Fibroblast of upper back skin (primary cell): ENCODE measurements at places on chromosomes 12 and 14.

DNA sequence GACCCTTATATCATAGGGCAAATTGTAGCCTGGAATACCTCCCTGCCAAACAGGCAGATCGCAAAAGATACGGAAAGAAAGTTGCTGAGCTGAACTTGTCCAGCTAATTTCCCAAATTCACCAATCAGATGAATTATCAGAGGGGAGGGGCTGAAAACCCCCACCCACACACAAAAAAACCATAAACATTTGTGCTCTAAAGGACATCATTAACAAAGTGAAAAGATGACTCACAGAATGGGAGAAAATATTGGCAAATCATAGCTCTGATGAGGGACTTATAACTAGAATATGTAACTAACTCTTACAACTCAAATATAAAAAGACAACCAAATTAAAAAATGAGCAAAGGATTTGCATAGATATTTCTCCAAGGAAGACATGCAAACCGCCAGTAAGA is 36.3 kb downstream of the PTHLH start:
- DNase-seq = no peak

DNA sequence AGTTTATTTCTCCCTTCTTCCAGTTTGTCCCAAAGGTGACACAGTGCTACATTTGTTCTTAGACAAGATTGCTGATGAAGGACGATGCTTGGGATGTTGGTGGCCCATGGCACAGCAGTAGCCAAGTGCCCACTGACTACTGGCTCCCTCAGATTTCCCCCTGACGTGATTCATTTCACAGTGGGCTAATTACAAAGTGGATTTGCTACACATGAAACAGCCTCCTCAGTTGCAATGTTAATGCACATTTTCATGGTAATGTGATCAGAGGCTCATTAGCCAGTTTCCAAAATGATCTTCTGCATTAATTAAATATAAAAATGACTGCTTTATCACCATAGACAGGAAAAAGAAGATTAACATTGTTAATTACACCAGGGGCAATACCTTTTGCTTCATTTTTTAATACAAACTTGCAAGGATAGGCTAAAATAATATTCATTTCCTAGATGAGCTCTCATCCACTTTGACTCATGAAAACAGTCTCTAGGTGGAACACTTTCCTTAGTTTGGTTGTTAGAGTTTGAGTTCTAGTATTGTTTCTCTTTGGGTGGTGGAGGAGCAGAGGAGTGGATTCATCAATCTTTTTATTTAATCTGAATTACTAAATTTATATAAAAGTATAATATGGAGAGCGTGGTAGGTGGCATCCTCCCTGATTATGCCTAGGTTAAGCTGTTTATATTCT is 250.9 kb downstream of the PDZRN4 start:
- no peak for DNase-seq

DNA sequence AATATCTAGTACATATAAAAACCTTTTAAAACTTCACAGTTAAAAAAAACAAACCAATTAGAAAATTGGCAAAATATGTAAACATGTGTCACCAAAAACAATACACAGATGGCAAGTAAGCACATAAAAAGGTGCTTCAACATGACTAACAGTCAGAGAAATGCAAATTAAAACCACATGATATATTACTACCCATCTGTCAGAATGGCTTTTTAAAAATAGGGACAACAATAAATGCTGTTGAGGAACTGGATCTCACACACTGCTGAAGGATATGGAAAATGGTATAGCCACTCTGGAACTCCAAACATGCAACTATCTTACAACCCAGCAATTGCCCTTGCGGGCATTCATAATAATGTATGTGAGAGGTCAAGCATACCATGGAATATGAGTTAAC is 1153.6 kb downstream of the FLRT2 start:
- DNase-seq = peak; percentile 1

DNA sequence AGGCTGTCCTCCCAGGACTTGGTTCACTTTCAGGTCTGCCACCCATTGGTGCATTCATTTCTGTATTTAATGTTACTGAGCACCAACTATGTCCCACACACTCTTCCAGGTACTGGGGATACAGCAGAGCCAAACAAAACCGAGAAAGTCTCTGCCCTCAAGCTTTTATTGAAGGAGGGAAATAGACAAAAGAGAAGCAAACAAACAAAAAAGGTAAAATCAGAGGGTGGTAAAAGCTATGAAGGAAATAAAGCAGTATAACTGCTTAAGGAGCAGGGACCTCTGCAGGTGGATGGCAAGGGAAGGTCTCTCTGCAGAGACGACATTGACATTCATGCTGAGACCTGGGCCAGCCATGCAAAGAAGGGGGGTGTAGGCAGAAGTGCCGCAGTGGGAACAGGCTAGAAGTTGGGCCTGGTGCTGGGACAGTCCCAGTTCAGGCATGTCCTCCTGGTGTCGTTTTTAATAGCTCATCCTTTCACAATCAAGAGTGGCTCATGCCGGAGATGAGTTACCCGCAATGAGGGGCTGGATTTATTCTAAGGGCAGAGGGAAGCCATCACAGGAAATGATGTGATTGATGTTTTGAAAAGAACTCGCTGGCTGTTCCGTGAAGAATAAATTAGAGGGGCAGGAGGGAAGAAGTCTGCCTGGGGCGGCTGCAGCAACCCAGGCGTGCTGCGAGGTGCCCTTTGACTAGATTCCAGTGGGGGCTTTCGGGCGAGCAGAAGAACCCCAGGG is 72.8 kb downstream of the IRF2BPL start:
- peak; percentile 63 for DNase-seq

- no peak for DNase-seq
These were observed 64.5 kb downstream of the CAND1 start for GRCh38 chr12:67333649-67334048.

- DNase-seq = no peak
These were observed 2.6 kb upstream of the ANKLE2 start for GRCh38 chr12:132764231-132764630.

DNA sequence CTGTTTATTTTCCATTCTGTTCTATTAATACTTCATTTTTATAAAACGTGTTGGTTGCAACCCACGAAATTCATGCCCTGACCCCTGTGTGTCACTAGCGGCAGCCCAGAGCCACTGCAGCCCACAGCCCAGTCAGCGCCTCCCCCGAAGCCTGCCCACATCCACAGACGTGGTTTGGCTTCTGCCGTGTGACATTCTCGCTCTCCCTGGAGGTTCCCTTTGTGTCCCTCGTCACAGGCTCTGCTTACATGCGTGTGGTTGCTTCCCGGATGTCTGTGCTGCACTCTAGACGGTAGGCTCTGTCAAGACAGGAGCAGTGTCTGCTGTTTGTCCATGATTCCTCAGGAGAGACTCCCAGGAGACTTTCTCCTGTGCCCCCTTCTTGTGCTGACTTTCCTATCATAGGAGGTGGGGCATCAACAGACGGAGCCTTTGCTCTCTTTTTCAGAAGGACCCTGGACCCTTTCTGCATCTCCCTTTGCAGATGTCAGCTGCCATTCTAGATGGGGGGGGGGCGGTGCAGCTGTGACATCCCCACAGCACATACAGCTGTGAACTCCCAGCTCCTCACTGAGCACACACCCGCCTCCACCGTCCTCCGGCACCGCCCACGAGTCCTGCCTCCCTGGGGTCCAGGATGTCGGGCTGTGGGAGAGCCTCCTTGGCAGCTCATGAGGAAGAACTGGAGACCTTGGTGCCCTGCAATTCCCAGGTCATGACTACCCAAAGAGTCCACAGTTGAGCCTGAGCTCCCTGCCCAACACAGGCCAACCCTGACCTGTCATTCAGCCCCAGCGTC is 36.8 kb upstream of the PIWIL1 start:
- DNase-seq = no peak

DNA sequence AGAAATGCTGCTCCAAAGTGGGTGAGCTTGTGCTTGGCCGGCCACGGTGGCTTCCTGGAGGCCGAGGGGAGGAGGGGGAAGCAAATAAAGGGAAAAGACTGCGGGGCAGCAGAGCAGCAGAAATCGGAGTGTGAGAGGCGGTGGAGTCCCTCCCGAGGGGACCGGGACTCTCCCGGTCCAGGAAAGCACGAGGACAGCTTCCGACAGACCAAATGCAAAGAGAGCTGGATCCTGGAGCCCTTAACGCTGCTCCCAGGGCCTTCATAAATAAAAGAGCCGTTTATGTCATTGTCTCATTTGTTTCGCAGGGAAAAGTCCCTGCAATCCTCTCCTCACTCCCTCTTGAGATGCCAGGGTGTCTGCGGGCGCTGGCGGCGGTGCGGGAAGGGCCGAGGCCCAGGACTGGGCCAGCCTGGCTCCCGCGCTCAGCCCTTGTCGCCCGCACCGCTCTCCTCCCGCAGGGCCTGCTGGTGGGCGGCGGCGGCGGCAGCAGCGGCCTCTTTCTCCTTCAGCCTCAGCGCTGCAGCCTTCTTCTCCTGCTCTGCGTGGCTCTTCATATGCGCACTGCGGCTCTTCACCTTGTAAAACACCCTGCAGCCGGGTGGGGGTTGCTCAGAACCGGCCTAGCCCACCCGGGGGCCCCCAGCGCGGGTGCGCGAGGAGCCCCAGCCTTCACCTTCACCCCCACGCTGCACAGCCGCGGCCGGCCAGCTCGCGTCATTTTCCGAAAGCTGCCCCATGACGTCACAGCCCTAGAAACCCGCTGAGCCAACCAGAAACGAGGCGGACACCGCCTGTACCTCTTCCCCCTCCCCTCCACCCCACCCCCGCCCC is 4.5 kb upstream of the PNMA1 start:
- no peak for DNase-seq

DNA sequence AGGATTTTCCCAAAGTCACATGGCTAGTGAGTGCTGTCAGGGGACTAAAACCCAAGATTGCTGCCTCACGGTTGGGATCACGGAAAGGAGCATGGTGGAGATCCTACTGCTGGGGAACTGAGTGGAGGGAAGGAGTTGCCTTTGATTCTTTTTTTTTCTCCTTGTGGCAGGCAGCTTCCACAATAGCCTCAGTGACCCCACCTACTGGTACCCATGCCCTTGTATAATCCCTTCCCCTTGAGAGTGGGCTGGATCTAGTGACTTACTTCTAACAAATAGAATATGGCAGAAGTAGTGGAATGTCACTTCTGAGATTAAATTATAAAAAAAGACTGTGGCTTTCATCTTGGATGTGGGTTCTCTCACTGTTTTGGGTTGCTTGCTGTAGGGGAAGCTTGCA is 135.7 kb downstream of the DICER1 start:
- no peak for DNase-seq

GRCh38 chr14:90355540-90356518 is 24.1 kb upstream of the NRDE2 start:
- no peak for DNase-seq

DNA sequence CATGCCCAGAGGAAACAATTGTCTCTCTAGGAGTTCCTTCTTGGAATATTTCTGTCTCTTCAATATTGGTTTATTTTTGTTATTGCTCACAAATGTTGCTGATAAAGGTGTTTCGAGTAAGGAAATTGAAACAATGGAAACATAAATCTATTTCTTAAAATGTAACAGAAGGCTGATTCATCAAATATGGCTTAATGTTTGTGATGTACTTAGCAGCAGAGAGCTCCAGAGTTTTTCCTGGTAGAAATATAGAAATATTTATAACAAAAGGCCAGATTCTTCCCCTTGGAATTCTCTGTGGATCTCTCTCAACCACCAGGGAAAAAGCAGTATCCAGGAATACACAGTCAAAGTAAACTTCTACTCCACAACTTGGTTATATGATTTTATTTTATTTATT is 149.2 kb upstream of the LRIG3 start:
- no peak for DNase-seq

DNA sequence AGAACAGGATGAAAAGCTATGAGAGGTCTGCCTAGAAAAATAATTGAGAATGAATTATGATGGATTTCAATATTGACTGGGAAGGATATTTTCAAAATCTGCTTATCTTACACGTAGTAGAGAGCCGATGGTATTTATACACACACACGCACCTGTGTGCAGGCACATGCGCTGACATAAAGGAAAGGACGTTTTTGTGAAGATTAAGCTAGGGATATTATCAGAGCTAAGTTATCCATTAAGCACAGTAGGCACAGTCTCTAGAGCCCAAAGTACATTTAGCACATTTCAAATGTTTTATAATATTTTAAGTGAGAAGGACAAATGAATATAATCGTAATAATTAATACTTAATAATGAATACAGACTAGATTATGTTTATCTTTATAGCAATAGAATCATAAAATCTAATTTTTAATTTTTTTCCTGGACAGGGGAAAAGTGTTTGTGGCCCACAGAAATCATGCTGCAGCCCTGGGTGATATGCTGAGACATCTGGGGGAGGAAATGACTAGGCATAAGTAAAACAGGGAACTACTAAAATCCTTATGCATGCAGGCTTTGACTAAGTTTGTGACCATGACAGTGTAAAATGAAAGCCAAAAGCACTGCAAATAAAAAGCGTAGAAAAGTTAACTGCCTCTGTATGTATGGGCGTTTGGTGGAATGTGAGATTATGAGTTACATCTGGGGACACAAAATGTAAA is 146.1 kb downstream of the KITLG start:
- DNase-seq = peak; percentile 46

GRCh38 chr14:92585981-92586937 is 72.7 kb downstream of the RIN3 start:
- DNase-seq = peak; percentile 98

DNA sequence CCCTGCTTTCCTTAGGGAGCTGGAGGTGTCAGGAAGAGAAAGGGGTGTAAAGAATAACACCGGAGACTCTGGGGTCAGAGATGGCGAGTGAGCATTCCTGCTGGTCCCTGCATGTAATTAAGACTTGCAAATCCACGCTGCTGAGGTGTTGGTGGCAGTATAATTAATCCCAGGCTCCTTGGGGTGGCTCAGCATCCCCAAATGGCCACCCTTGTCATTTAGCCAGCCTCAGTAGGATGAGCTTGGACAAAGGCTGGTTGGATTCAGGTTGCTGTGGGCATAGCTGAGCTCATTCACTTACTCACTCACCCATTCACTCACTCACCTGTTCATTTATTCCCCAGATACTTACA is 174.4 kb upstream of the RPH3A start:
- DNase-seq = no peak

DNA sequence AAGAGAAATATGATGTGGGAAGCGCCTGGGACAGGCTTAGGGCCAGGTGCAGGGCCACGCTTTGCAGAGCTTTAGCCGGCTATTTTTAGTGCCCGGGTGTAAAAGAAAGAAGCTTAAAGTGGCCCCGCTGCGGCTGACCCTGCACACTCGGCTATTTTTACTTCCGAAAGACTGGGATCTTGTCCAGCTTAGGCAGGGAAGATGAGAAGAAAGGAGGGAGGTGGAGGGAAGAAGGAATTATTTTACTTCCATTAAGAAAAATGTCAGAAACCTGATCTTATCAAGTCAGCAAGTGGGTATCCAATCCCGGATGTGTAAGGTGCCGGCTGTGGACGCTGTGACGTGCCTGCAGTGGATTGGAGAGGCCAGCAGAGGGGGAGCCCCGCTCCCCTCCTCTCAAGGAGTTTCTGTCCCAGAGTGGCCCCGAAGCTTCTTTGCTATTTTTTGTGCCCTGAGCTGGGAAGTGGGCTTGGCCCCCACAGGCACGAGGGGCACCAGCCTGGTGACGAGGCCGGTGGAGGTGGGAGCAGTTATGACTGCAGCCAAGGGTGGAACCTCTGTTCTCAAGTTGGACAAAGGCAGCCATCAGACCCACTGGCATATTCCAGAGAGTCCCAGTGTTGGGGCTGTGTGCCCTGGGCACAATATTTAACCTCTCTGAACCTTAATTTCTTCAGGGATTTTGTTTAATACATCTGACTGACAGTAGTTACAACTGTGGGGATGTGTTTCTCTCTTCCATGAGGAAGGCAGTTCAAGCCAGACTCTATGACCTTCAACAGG is 97.7 kb downstream of the ESRRB start:
- peak; percentile 2 for DNase-seq

- peak; percentile 58 for DNase-seq
These were observed 1092.1 kb upstream of the TMEM132C start for GRCh38 chr12:127174881-127175280.

- peak; percentile 1 for DNase-seq
These were observed 400.8 kb downstream of the GXYLT1 start for GRCh38 chr12:41743835-41744234.
